ENCODE measurements at places on chromosomes 7 and 10.

- no peak for DNase-seq
Measured at GRCh38 chr10:121831777-121832176, 96.1 kb downstream of the ATE1 start.

DNA sequence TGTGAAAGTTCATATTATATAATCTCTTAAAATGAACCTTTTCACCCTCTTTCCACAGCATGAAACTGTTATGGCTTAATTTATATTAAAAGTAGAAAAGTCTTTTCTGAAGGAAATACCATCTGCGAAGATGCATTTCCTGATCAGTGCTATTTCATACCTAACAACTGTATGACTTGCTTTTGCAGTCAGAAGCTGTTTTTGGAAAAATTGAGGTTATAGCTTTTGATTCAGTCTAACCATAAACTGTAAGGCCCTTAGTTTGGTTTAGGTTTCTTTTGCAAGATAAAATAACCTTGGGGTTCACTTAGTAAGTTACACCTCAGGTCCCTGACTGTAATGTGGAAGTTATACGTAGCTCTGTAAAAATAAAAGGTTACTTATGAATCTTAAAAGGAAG lies 22.7 kb upstream of the PARP12 start:
- no peak for DNase-seq

DNA sequence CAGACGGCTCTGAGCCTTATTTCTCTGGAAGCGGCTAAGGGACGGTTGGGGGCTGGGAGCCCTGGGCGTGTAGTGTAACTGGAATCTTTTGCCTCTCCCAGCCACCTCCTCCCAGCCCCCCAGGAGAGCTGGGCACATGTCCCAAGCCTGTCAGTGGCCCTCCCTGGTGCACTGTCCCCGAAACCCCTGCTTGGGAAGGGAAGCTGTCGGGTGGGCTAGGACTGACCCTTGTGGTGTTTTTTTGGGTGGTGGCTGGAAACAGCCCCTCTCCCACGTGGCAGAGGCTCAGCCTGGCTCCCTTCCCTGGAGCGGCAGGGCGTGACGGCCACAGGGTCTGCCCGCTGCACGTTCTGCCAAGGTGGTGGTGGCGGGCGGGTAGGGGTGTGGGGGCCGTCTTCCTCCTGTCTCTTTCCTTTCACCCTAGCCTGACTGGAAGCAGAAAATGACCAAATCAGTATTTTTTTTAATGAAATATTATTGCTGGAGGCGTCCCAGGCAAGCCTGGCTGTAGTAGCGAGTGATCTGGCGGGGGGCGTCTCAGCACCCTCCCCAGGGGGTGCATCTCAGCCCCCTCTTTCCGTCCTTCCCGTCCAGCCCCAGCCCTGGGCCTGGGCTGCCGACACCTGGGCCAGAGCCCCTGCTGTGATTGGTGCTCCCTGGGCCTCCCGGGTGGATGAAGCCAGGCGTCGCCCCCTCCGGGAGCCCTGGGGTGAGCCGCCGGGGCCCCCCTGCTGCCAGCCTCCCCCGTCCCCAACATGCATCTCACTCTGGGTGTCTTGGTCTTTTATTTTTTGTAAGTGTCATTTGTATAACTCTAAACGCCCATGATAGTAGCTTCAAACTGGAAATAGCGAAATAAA lies 175.5 kb downstream of the RNF216 start:
- no peak for DNase-seq

DNA sequence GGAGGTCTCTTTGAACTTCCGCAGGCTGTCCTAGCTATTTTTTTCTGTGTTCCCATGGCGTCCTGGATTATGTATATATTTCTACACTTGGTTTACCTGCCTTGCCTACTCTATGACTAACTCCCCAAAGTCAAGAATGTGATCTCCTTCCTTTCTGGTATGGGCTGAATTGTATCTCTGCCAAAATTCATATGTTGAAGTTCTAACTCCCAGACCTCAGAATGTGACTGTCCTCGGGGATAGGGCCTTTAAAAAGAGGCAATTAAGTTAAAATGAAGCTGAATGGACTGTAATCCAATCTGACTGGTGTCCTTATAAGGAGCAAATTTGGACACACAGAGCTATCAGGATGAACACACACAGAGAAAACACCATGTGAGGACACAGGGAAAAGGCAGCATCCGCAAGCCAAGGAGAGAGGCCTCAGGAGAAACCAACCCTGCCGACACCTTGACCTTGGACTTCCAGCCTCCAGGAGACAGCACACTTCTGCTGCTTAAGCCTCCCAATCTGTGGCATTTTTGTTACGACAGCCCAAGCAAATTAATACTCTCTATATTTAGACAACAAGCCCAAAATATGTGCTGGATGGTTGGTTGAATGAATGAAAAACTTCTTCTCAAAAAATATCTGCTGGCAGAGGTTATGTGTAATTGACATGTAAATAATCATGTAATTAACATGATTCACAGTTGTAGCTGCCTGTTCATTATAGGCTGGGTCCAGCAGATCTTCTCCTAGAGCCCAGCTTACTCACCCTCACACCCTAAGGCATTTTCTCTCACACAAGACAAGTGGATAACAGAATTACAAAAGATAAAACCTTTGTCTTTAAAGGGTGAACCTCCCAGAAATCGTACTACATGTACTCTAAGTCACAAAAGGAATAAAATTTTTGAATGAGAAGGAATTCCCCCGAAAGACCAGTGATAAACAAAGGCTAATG lies 123.7 kb downstream of the CUBN start:
- DNase-seq, result no peak

DNA sequence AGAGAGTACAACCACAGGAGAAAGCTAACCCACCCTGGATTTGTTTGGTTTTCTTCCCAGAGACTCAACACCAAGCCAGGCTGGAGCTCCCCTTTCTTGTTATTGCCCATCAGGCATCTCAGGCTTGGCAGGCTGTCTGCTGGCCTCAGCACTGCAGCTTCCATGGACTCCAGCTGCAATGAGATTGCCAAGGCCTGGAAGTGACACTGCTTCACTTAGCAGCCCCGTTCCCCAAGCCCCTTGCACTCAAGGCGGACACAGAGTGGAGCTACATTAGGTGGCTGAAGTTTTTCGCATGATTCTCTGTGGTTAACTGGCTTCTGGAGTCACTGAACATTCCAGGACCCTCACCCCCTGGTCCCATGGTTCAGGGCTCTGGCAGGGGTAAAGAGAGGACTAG lies 163.1 kb upstream of the GDF10 start:
- no peak for DNase-seq

Data from left renal cortex interstitium (tissue), 4 donors.